Mesenteric fat pad (tissue), 1 donor: ENCODE measurements at places on chromosomes 1 and 21. TPM values are rescaled to one million over a fixed set of nuclear protein-coding genes. Genes with fewer than 3 reads are reported as not detected.

WNT3A gene
- total RNA-seq = not detected

CD244 gene
- total RNA-seq = 0.39 TPM

PBX1 gene
- 87.2 TPM for total RNA-seq

OR2C3 gene
- 0.03 TPM for total RNA-seq

TMEM240 gene
- 1.4 TPM for total RNA-seq

TBX15 gene
- 10.4 TPM for total RNA-seq

IGSF8 gene
- 20.4 TPM for total RNA-seq

CGN gene
- 0.13 TPM for total RNA-seq

CD160 gene
- not detected for total RNA-seq

CRYZL1 gene
- total RNA-seq = 35.9 TPM
